ENCODE measurements at places on chromosomes 6 and 20. TPM values are rescaled to one million over a fixed set of nuclear protein-coding genes. Genes with fewer than 3 reads are reported as not detected.

Gene C6orf47
- 19.7 TPM for total RNA-seq

Gene ULBP3
- 7.0 TPM for total RNA-seq

Gene PNPLA1
- not detected for total RNA-seq

Gene ANKRD66
- total RNA-seq = not detected

Gene LY6G6D
- not detected for total RNA-seq

Gene TBCC
- total RNA-seq = 22.5 TPM

Gene PRPF6
- 62.6 TPM for total RNA-seq

Gene MCCD1
- total RNA-seq = not detected

Gene PHACTR1
- total RNA-seq = 1.9 TPM

Gene SLC26A8
- total RNA-seq = not detected

Gene RBBP8NL
- not detected for total RNA-seq

Gene FRK
- total RNA-seq = 2.5 TPM

Gene CTCFL
- total RNA-seq = not detected

Gene BTN1A1
- total RNA-seq = not detected

Gene OR2H2
- not detected for total RNA-seq

Gene TASP1
- total RNA-seq = 13.0 TPM

Gene CLPSL2
- total RNA-seq = not detected

Gene BTNL2
- not detected for total RNA-seq

Gene SMOC2
- 0.32 TPM for total RNA-seq

Gene CBLN4
- not detected for total RNA-seq

Gene AFG1L
- total RNA-seq = 4.7 TPM

Gene OPRM1
- total RNA-seq = not detected

Gene TFAP2D
- not detected for total RNA-seq

Gene ADGB
- total RNA-seq = not detected

Gene GPX5
- total RNA-seq = not detected

Gene CALHM6
- total RNA-seq = 3.2 TPM
